ENCODE measurements at places on chromosomes 7 and 10.

DNA sequence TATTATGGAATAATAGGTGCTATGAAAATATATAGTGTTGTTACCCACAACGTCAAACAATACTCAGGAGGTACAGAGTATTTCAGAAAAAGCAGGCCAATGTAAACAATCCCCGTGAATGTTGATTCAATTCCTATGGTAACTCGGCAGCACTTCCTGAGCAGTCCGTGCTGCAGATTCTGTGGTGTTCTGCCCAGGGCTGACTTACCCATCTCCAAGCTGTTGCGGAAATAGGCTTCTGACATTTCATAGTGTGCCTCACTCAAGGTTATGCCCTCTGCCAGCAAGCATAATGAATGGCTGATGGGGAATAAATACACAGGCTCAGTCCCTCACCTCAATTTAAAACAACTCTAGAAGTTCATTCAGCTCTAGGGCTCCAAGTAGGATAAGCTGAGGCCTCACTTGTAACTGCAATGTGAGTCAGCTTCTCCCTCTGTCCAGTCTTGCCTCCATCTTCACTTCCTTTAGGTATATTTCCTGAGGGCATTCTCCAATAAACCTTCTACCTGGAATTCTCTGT lies 177.6 kb downstream of the GNAI1 start:
- no peak for DNase-seq

GRCh38 chr7:87204933-87205332 lies 14.6 kb downstream of the TMEM243 start:
- DNase-seq = no peak

- no peak for DNase-seq
Observed at GRCh38 chr10:86690231-86690630, 21.9 kb downstream of the LDB3 start.

GRCh38 chr10:119420950-119421875 lies 121.3 kb downstream of the RGS10 start:
- no peak for DNase-seq

GRCh38 chr10:31816318-31816717 lies 112.3 kb downstream of the ARHGAP12 start:
- DNase-seq = no peak

- DNase-seq = no peak
Observed at GRCh38 chr10:45144326-45145070, 143.8 kb downstream of the ZNF22 start.

GRCh38 chr7:105896407-105896911 lies 20.1 kb upstream of the ATXN7L1 start:
- DNase-seq = no peak

DNA sequence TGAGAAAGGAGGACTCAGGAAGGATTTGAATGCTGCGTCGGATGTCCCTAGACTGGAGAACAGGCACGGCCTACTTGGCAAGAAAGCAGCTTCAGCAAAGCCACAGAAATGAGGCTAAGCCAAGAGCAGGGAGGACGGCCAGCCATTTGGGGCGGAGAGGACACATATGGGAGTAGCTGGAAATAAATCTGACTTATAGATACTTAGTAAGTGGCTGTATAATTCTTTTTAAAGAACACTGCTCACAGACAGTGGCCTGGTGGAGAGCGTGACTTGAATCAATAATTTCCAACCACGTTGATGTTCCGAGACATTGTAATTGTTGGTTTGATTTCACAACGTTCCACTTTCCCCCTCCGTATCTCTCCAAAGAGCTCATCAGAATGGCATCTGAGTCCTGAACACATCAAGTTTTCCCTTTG lies 67.7 kb upstream of the JCAD start:
- DNase-seq = no peak

- DNase-seq = no peak
Observed at GRCh38 chr10:100907175-100907574, 5.6 kb upstream of the SLF2 start.

- no peak for DNase-seq
Observed at GRCh38 chr7:74290553-74290950, 1.3 kb downstream of the CLIP2 start.

GRCh38 chr7:27759491-27759890 lies 19.5 kb downstream of the TAX1BP1 start:
- DNase-seq = no peak

DNA sequence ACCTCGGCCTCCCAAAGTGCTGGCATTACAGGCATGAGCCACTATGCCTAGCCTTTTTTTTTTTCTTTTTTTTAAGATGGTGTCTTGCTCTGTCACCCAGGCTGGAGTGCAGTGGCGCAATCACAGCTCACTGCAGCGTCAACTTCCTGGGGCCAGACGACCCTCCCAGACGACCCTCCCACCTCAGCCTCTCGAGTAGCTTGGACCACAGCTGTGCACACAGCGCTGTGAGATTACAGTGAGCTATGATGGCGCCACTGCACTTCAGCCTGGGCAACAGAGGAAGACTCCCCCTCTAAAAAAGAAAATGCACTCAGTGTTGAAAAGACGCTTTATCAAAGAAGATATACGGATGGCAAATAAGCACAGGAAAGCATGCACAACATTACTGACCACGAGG lies 16.5 kb upstream of the WIPI2 start:
- no peak for DNase-seq

GRCh38 chr7:33185786-33186185 lies 56.4 kb downstream of the BBS9 start:
- no peak for DNase-seq

GRCh38 chr7:139153832-139154231 lies 44.3 kb upstream of the ZC3HAV1 start:
- DNase-seq = no peak

- no peak for DNase-seq
Observed at GRCh38 chr10:22539579-22540298, 174.6 kb downstream of the PIP4K2A start.

DNA sequence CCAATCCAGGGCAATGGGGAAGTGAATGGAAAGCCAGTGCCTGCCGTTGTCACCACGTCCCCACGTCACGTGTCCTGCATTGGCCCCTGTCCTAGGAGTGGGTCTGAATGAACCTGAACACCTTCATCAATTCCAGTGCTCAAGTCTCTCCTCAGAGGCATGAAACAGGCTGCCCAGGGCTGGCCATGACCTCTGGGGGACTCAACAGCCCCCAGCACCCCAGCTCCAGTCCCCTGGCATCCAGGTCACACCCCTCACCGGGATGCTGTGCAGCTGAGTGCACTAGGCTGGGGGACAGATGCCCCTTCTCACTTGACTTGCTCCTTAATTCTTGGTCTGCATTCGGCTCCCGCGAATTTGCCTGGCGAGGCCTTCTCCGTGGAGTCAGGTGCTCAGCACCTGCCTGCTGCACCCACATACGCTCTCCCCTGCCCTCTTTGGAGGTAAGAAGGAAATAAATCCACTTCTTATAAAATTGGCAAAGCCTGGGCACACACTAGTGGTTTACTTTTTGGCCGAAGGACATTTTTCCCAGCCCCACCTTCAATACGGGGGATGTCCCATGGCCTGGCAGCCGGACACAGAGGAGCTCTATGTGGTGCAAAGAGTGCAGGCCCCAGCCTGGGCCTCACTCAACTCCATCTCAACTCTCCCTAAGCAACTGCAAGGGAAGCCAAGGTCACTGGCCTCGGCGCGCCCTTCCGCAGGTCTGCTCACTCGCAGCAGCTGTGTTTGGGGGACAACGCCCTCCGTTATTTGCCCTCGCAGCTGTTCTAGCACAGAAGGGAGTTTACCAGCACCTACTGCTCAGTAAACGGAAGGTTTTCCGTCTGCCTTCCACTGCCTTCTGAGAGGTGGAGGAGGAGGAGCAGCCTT lies 77.6 kb upstream of the SHH start:
- no peak for DNase-seq

GRCh38 chr10:44070282-44070681 lies 314.6 kb downstream of the CXCL12 start:
- DNase-seq = no peak

DNA sequence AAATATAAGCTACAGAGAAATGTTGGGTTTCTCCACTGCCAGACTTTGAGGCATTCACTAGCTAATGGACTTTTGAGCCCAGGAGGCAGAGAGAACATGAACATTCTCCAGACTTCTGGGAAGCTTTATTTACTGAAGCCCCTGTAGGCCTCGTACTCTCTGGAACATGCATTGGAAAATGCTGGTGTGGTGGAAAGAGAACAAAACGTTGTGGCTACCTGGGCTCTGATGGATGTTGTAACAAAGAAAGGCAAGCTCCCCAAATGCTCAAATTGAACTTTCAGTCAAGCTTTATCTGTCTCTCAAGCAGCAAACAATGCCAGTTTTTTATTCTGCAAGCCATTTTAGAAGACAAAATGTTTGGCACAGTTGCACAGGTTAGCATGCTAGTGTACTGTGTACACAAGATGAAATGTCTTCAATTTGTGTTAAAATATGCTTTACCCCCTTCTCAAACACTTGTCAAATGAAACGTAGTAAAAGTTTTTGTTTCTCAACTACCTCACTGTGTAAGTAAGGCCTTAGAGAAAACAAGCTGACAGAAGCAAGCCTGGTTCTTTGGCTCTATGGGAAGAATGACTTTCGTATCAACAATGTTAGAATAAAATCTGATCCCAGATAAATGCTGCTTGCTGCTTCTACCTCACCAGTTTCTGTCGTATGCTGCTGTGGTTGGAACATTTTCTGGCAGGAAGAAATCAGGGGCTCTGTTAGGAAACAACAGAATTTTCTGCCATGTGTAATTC lies 71.0 kb upstream of the CC2D2B start:
- no peak for DNase-seq
